Activated T-cell treated with anti-CD3 and anti-CD28 coated beads for 24 hours (primary cell): ENCODE measurements at places on chromosomes 2 and 18.

DNA sequence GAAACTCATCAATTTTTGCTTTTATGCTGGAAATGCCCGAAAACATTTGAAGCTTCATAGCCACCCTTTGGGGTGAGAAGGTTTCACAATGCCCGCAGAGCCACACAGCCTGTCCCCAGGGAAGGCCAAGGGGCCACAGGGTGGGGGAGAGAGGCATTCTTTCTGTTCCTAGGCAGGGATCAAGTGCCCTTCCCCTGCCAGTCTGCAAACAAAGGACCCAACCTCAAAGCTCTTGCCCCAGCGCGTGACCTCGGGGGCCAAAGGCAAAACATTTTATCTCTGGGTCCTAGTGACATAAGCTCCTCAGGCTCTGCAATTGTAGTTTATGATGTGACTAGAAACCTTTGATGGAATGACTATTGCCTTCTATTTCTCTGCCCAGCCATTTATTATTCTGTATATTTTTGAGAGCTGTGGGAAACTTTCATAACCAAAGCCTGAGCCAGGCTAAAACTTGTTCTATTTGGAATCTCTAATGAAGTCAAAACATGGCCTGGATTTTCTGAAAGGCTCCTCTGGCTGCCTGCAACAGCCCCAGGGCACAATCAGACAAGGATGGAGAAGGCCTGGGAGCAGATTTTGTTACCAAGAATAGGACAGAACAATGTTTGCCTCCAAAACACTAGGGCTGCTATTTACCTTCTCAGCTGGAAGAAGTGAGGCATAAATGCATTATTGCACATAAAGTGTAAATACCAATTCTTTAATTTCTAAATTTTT, 137.2 kb upstream of the KCTD1 start:
- DNase-seq, result no peak

GRCh38 chr2:216189410-216189809, 80.3 kb downstream of the XRCC5 start:
- DNase-seq, result no peak

DNA sequence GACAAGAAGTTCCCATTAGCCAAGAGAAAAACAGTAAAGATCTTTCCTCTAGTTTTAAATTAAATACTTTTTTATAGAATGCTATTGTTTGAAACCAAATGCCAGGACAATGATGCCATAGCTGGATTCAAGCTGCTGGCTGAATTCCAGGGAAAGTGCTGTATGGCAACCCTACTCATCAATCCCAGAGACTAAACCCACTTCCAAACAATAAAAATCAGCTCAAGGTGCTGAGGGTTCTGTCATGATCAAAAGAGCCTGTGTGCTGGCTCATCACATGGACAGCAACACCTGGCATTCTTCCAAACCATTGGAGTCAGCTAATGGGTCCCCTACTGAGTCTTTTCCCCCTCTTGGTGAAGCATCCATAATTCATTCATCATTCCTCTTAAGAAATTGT, 53.7 kb upstream of the PARD3B start:
- DNase-seq, result no peak

DNA sequence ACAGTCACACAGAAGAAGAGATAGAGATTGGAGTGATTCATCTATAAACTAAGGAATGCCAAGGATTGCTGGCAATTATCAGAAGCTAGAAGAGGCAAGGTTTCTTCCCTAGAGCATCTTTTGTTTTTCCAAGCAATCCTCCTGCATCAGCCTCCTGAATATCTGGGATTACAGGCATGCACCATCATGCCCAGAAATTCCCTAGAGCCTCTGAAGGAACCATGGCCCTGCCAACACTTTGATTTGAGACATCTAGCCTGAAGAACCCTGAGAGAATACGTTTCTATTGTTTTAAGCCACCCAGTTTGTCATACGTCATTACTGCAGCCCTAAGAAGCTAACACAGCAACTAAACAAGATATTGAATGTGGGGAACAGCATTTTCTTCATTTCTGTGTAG, 525.0 kb downstream of the ERBB4 start:
- DNase-seq, result no peak

- DNase-seq, result no peak
Observed at GRCh38 chr2:63064197-63064596, 13.6 kb downstream of the OTX1 start.

DNA sequence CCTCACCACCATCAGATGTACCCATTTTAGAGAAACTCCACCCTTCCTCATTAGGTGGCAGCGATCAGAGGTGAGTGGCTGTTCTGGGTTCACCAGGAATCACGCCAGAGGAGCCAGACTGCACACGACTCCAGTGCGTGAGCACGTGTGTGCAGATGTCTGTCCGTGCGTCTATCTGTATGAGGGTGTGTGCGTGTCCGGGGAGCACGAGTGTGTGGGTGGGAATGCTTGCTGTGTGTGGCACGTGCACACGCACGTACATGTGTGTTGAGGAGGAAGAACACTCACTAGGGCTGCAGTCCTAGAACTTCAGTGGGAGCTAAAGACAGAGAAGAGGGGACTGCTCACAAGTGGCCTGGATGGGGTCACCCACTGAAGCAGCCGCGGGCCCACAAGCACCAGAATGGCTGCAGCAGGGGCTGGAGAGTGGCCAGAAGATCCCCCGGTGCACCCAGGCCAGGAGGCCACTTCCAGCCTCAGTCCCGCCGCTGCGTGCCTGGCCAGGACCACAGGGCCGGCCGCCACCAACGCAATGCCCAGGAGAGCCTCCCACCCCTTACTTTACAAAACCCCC, 13.9 kb downstream of the HDAC4 start:
- DNase-seq, result no peak

GRCh38 chr2:120631724-120632123, 103.9 kb upstream of the GLI2 start:
- no peak for DNase-seq

GRCh38 chr18:35691625-35692024, 110.1 kb downstream of the GALNT1 start:
- no peak for DNase-seq

DNA sequence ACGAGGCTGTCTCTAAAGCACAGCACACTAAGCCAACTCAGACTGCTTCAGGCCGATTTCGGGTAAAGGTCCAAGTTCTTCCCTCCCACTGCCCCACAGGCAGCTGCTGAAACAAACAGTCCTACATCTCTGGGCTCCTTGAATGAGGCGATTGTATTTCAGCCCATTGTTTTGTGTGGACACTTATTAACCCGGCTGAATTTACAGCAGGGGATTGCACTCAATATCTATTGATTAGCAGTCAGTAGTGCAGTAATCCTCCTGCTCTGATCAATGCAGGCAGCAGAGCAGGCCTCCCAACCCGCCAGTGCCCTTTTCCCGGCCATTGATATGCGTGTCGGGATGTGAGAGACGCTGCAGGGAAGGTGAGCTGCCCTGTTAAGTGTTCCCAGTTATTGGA, 330.1 kb downstream of the CMPK2 start:
- DNase-seq, result no peak
